ENCODE measurements at places on chromosomes 7 and 10. TPM values are rescaled to one million over a fixed set of nuclear protein-coding genes. Genes with fewer than 3 reads are reported as not detected.
A peak's percentile ranks its signal among the peaks of the same experiment; 100 is the strongest.

GRCh38 chr7:28397141-28397540, 15.2 kb upstream of the CREB5 start:
- H3K36me3 ChIP-seq: no peaks in the 10 kb centered on the region
- H3K4me1 ChIP-seq: no peaks in the 10 kb centered on the region
- no peak for DNase-seq
- H3K4me3 ChIP-seq: no peak overlapping the region

GRCh38 chr7:24441314-24442027, 131.8 kb upstream of the PALS2 start:
- peaks cover 32% of the 10 kb centered on the region for H3K4me1 ChIP-seq
- peaks cover 30% of the 10 kb centered on the region for H3K36me3 ChIP-seq
- H3K27me3 ChIP-seq: peaks cover 30% of the 10 kb centered on the region
- H3K27ac ChIP-seq: no peak overlapping the region

GRCh38 chr10:24777196-24777595, 53.5 kb upstream of the ARHGAP21 start:
- no peaks in the 10 kb centered on the region for H3K27me3 ChIP-seq
- DNase-seq: no peak
- no peaks in the 10 kb centered on the region for H3K4me1 ChIP-seq
- H3K36me3 ChIP-seq: no peaks in the 10 kb centered on the region
- no peak overlapping the region for H3K27ac ChIP-seq

GRCh38 chr10:42986633-42987032, 90.2 kb upstream of the RET start:
- no peak overlapping the region for H3K4me3 ChIP-seq
- DNase-seq: no peak
- no peaks in the 10 kb centered on the region for H3K36me3 ChIP-seq
- no peaks in the 10 kb centered on the region for H3K27me3 ChIP-seq

GRCh38 chr7:66257481-66257880, 52.3 kb downstream of the TPST1 start:
- no peaks in the 10 kb centered on the region for H3K27me3 ChIP-seq
- peaks cover 13% of the 10 kb centered on the region for H3K4me1 ChIP-seq
- no peak overlapping the region for H3K27ac ChIP-seq
- no peaks in the 10 kb centered on the region for H3K36me3 ChIP-seq
- no peak overlapping the region for H3K4me3 ChIP-seq

DNA sequence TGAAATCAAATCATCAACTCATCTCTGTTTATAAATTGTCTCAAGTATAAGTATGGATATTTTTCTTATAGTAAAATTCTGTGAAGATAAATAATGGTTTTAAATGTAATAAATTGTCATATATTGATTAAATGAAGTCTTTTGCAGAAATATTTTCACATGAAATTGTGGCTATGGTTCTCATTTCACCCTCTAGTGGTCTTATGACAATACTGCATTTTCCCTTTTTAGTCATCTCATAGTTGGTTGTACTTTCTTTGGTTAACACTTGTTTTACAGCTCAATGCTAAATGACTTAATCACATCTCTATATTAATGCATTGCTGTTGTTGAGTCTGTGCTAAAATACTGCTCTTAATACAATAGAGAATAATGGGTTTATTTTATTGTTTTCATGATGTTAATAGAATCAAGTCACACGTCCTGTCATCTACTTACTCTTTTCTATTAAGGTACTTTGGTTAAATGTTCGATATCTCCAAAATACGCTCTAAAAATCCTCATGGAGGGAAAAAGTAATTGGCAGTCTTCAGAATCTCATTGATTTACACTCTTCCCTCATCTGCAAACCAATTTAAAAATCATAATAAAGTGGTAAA, 38.0 kb upstream of the CACNA2D1 start:
- H3K36me3 ChIP-seq: peaks cover 6% of the 10 kb centered on the region
- no peak overlapping the region for H3K27ac ChIP-seq
- no peaks in the 10 kb centered on the region for H3K27me3 ChIP-seq
- no peak for DNase-seq

- no peaks in the 10 kb centered on the region for H3K4me1 ChIP-seq
- H3K4me3 ChIP-seq: no peak overlapping the region
- DNase-seq: no peak
- peak overlapping the region; percentile 78 for H3K27ac ChIP-seq
- no peaks in the 10 kb centered on the region for H3K27me3 ChIP-seq
These were observed 8.8 kb upstream of the GET4 start for GRCh38 chr7:867406-868188.

- no peak for DNase-seq
- no peaks in the 10 kb centered on the region for H3K27me3 ChIP-seq
- H3K36me3 ChIP-seq: peaks cover 15% of the 10 kb centered on the region
- no peak overlapping the region for H3K27ac ChIP-seq
- peaks cover 37% of the 10 kb centered on the region for H3K4me1 ChIP-seq
These were observed 45.2 kb downstream of the HERPUD2 start for GRCh38 chr7:35649711-35650110.

GRCh38 chr7:140551355-140552239, 72.3 kb upstream of the MKRN1 start:
- H3K36me3 ChIP-seq: peaks cover 1% of the 10 kb centered on the region
- no peaks in the 10 kb centered on the region for H3K27me3 ChIP-seq
- peaks cover 20% of the 10 kb centered on the region for H3K4me1 ChIP-seq
- no peak for DNase-seq

The FOXI2 gene
- total RNA-seq: 1.4 TPM

The CALHM1 gene
- 0.30 TPM for total RNA-seq

The CXCL12 gene
- total RNA-seq: 64.3 TPM

The NOS3 gene
- 6.6 TPM for total RNA-seq

The METTL2B gene
- total RNA-seq: 40.4 TPM

Data from WTC11 (cell line).